ENCODE measurements at places on chromosomes 4 and X. TPM values are rescaled to one million over a fixed set of nuclear protein-coding genes. Genes with fewer than 3 reads are reported as not detected.

Gene UGT2B11
- not detected for total RNA-seq

Gene IL1RAPL2
- total RNA-seq: 1.6 TPM

Gene ADGRL3
- 27.1 TPM for total RNA-seq

Gene MTHFD2L
- 8.5 TPM for total RNA-seq

Gene ARAP2
- total RNA-seq: under 0.01 TPM

Gene SSX2B
- total RNA-seq: not detected

Gene DRP2
- 1.3 TPM for total RNA-seq

Gene HTN1
- not detected for total RNA-seq

Gene DUX4
- total RNA-seq: not detected

Gene SERPINA7
- not detected for total RNA-seq

Data from epithelial cell of alveolus of lung (primary cell).